AG04449 (cell line): ENCODE measurements at places on chromosomes 7 and 10.

DNA sequence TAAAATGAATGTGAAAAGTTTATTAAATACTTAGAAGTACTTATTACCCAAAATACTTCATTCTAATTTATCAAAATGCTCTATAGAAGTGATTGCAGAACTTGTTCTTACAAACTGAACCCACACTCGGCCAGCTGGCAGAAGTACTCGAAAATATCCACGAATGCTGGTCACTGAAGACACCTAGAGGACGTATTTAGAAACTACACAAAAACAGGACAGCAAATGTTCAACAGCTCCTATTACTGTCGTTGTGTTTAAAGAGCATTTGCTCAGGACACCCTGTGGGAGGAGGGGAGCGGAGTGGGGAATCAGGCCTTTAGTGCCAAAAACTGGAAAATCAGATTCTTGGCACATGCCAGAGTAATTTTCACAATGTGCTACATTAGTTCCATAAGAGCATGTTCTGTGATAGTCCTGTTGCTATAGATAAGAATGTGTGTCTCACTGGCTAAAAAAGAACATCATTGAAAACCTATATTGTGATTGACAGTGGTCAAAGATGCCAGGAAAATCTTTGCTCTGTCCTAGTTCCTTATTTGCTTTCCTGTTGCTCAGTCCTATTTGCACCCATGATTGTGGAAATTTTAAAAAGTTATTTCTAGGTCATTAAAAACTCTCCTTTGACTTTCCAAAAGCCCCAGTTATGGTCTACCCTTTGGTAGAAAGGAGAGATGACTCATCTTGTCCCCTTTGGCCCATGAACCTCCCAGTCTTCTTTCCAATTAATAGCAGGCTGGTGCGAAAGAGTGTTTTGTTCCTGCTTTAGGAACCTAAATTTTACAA is 49.0 kb upstream of the NRBF2 start:
- peak; percentile 29 for DNase-seq

GRCh38 chr7:27130540-27131389 is at the start of gene HOXA4:
Gene HOXA4 (minus strand): TSS chr7:27130757. CDS start chr7:27130733, 24 bp downstream.
- no peak for DNase-seq

- no peak for DNase-seq
Observed at GRCh38 chr10:17659365-17659764, 15.4 kb downstream of the STAM start.

- no peak for DNase-seq
Observed at GRCh38 chr7:12412407-12412806, 8.7 kb upstream of the VWDE start.

DNA sequence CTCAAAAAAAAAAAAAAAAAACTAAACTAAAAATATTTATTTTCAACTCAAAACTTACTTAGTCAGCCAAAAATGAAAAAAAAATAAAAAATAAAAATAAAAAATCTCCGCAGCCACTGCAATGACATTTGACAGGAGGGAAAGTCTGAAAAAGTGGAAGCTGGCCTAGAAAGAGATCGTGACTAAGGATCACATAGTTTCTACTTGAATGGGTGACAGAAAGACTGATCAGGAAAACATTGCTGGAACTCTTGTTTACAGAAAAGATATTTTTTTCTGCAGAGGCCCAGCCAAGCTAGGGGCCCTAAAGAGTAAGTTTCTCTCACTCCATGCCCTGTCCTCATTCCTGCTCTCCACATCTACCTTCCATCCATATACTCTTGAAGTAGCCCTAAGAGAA is 92.8 kb upstream of the KCND2 start:
- DNase-seq, result no peak

GRCh38 chr7:146414937-146415336 is 298.3 kb downstream of the CNTNAP2 start:
- DNase-seq, result no peak

DNA sequence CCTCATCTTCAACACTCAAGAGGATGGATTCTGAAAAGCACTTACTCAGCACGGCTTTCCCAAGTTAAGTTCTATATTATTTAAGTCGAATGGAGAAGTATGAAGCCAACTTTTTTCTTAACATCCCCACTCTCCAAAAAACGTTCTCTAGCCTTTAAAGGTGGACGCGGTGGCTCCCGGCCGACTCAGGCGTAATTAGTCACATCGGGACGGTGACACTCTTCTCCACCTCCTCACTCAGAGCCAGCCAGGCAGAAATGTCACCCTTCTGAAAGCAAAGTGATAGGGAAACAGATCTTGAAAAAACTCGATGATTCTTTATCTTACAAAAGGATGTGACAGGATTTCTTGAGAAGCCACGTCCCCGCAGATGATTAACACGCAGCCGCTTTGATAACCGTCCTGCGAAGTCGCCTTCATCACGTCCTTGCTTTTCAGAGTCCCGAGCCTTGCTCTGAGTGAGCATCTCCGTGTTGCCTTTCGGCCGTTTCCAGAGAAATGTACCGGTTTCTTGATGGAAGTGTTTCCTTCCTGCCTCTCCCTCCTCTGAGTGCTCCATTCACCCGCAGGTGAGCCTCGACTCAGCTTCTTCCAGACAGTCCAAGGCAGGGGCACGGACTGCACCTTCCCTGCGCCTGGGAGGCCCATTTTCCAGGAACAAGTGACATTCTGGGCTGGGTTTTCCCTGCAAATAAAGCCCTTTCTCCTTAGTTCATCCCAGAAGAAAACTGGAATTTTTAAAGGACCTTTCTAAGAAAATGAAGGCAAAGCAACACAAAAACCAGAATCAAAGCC is 314.8 kb downstream of the DNAJB6 start:
- no peak for DNase-seq
